ENCODE measurements at places on chromosomes 11 and 22.

- DNase-seq, result no peak
These were observed 886 bp downstream of the SHISA8 start for GRCh38 chr22:41913842-41914534.

DNA sequence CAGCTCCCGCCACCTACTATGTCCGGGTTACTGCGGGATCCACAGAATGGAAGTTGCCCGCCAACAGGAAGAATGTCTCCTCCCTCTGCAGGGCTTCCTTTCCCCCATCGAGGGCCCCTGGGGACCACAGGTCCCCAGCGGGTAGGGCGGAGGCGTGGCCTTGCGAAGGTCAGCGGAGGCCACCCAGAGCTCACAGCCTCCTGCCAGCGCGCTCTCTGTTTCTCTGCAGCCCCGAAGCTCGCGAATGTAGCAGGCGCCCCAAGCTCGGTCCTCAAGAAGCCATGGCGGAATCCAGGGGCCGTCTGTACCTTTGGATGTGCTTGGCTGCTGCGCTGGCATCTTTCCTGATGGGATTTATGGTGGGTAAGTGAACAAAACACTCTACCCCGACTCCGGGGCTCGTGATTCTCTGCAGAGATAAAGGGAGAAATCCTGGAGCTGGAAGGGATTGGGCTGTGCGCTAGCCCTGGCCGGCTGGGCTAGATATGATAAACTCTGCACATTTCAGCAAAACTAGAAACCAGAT, at the start of gene NAALAD2:
Gene NAALAD2, plus strand, starts transcription at position 186 of the 526 bp plus-strand sequence. Its CDS starts 96 bp downstream, at position 282.
- peak; percentile 7 for DNase-seq

GRCh38 chr11:2863276-2863618, 22.3 kb downstream of the CDKN1C start:
- DNase-seq, result no peak

DNA sequence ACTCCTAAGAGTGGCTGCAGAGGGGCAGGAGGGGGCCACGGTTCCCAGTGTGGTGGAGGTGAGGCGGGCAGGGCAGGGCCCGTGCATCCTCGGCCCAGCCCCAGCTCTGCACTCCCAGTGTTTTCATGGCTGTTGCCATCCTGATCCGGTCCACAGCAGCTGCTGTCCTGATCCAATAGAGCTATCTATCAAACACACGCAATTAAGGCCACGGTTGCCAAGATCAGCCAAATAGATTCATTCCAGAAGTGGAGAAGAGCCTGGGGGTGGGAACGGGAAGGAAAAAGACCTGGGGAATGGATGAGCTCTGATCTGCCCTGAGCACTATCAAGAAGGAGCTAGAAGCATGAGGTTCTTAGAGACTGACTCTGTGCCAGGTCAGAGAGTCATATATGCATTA, 160.9 kb upstream of the SYT13 start:
- DNase-seq, result no peak

DNA sequence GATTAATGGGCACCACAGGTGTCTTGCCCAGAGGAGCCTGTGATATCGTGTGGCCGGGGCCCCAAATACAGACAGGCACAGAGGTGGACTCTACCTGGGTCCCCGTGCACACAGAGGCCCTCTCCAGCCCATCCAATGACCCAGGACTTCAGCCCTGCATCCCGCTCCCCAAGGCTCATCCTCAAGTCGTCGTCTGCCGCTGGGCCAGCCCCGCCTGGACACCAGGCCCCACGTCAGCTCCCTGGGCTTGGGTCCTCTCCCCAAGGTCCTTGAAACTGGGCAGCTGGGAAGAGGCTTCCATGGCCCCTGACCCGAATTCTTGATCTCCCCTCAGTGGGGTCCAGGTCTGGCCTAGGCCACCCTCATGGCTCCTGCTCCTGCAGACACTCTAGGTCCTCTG, 20.2 kb downstream of the SHISAL1 start:
- no peak for DNase-seq

- DNase-seq, result no peak
These were observed 123.8 kb downstream of the WT1 start for GRCh38 chr11:32311346-32312065.

DNA sequence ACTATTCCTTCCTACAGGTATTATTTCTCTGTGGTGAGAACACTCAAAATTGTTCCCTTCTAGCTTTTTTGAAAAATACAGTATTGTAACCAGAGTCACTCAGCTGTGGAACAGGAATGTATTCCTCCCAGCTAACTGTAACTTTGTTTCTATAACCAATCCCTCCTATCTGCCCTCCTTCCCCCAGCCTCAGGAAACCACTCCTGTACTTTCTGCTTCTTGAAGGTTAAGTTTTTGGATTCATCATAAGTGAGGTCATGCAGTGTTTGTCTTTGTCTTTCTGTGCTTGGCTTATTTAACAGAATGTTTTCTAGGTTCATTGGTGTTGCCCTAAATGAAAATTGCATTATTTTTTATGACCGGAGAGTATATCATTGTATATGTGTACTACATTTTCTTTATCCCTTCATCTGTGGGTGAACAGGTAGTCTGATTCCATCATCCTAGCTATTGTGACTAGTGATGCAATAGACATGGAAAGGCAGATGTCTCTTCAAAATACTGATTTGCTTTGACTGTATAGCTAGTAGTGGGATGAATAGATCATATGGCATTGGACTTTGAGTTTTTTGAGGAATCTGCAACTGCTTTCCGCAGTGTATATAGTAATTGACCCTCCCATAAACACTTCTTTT, 112.9 kb upstream of the GRK3 start:
- no peak for DNase-seq

- no peak for DNase-seq
These were observed 57.0 kb downstream of the CELSR1 start for GRCh38 chr22:46480396-46480795.

GRCh38 chr11:12113294-12113693, 2.9 kb downstream of the MICAL2 start:
- no peak for DNase-seq

DNA sequence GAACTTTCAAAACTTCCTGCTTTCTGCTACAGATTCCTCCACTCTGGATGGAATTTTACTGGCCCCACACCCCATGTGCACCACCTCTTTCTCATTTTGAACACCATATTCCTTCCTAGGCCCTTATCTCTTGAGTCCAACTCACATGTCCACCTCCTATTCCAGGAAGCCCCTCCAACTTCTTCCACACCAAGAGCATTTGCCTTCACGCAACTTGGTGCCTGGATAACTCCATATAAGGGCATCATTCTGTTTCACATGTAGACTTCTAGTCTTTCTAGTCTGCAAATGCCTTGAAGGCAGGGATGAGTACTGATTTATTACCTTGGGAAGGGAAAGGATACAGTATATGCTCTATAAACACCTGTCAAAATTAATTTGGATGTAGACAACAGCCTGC, 17.5 kb downstream of the GAB2 start:
- no peak for DNase-seq

GRCh38 chr22:21736084-21736642, 569 bp upstream of the YPEL1 start:
- no peak for DNase-seq

DNA sequence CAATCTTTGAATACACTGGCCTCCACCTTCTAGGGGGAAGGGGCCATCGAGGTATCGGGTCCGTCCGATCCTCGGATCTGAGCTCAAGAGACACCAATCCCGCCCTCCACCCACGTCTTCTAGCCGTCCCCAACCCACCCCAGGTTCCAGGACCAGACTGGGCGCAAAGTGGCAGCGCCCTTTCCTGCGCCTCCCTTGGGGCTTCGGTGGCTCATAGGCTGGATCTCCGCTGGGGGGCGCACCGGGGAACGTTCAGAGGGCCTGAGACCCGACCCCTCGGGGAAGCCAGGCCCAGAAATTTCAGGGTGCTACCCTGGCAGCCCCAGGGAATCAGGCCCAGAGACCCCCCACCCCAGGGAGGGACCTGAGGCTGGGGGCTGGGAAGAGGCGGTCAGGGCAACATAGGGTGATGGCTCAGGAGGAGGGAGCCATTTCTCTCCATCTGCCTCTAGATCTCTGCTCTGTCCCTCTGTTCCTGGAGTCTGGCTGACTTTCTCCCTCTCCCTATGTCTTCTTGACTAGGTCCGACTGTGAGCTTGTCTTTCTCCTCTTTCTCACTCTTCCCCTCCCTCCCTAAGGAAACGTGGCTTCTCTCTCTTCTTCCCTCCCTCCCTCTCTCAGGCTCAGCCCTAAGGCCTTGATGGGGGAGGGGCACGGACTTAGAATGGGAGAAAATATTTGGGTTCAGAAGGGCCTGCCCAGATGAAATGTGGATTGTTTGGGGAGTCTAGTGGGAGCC, 1.1 kb downstream of the CREB3L1 start:
- DNase-seq, result peak; percentile 88

- DNase-seq, result no peak
These were observed 13.5 kb upstream of the HMOX1 start for GRCh38 chr22:35367331-35367886.

DNA sequence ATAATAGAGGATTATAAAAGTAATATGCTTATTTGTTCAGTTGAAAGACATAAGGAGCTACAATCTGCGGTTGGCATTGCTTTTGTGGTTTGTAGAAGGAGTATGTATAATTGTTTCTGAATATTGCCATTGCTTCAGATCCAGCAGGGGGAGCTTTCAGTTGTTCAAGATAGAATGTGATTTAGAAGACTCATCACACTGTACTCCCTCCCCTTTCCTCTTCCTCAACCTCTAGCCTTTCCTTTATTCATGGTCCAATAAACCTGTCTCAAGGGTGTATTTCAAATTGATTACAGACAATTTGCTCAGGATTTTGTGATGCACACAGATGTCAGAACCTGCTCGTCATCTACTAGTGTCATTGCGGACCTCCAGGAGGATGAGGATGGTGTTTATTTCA, 9.8 kb downstream of the PRMT3 start:
- peak; percentile 16 for DNase-seq

DNA sequence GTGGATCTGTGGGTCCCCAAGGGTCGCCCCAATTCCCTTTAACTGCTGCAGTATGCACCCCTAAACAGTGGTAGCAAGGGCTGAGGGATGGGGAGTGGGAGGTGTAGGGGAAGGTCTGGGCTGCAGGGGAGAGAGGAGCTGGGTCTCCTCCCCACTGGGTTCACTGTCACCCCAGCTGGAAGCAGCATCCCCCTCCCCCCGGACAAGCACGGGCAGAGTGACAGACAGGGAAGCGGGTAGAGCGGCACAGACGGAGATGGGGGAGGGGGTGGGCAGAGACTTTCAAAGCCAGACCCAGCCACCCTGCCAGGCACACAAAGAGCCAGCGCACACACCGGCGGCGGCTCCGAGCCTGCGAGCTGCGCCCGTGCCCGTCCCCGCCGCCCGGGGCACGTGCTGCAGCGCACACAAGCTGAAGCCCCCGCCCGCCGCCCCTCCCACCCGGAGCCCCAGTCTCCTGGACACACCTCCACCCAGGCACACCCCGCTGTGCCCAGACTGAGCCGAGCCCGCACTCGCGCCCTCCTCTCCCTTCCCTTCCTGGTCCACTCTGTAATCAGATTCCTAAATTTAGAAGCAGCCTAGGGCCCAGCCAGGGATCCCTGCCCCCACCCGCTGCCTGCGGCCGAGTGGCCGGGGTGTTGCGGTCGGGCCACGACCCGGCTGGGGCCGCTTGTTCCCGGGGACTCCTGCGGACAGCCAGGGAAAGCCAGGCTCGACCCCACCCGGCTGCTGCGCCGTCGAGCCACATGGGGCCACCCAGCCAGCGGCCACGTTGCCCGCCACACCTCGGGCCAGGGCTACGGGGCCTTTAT, 935 bp upstream of the RCOR2 start:
- peak; percentile 85 for DNase-seq

DNA sequence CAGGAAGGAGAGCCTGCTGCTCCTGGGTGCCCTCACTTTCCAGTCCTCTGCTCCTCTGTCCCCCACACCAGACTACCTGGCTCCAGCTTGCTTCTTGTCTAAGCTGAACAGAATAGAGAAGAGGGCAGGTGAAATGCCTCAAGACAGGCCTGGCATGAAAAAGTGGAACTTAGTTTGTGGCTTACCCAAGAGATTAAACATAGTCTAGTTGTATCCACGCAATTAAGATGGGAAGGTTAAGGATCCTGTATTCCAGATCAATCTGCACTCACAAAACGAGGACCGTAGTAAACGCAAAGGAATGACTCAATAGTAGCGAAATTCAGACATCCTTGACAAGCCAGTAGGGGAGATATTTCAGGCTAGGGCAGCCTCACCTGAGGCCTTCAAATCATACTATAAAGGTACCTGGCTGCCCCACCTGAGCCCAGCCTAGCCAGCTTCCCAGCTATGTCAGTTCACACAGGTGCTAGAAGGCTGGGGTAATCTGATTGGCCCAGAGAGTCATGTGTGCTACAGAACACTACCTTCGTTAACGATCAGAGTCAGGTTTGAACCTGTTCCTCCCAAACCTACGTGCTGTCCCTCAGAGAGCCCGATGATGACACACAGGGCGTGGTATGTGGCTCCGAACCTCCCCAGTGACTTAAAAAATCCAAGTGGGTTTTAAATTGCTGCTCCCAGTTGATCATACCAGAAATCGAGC, 46.5 kb downstream of the AHNAK start:
- DNase-seq, result peak; percentile 66

DNA sequence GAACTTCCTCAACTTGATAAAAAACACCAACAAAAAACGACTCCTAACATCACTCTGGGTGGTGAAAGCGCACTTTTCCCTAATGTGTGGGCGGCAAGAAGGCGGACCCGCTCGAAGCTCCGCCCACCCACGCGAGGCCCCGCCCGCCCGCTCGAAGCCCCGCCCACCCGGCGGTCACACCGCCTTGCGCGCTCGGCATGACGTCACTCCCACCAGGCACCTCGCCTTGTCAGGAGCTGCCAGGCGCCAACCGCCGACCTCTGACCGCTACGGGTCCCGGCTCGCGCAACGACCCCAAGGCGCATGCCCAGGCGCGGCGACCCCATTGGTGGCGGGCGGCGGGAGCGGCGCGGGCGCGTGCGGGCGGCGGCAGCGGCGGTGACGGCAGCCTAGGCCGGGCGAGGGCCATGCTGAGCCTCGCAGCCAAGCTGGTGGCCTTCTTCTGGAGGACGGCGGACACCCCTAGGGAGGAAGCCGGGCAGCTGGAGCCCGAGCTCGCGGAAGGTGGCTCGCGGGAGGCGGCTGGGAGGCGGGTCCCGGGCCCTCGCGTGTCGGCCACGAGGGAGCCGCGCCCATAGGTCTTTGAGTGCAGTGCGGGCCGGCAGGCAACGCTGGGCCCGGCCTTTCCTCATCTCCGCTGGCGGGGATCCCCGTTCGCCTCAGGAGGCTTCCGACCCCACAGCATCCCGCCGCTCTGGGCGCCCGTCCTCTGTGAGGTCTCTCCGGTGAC, at the start of gene MOV10L1:
Gene MOV10L1, plus strand, starts transcription at position 325 of the 730 bp plus-strand sequence. Its CDS starts 83 bp downstream, at position 408.
- no peak for DNase-seq

DNA sequence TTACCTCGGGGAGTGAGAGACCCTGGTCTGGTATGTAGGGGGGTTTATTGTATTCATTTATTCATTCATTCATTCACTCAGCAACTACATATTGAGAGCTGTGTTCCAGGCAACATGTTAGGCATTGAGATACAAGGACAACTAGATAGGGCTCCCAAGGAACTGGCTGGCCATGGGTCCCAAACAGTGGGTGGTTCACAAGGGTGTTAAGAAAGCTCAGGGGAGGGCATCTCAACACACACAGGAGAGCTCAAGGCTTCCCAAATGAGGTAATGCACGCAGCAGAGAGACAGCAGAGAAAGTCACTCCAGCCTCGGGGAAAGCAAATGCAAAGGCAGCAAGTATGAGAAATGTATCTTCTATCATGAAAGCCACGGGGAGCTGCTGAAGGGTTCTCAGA, 51.8 kb downstream of the BTG4 start:
- no peak for DNase-seq

All from K562 (cell line).